ENCODE measurements at places on chromosomes 1 and 21.

DNA sequence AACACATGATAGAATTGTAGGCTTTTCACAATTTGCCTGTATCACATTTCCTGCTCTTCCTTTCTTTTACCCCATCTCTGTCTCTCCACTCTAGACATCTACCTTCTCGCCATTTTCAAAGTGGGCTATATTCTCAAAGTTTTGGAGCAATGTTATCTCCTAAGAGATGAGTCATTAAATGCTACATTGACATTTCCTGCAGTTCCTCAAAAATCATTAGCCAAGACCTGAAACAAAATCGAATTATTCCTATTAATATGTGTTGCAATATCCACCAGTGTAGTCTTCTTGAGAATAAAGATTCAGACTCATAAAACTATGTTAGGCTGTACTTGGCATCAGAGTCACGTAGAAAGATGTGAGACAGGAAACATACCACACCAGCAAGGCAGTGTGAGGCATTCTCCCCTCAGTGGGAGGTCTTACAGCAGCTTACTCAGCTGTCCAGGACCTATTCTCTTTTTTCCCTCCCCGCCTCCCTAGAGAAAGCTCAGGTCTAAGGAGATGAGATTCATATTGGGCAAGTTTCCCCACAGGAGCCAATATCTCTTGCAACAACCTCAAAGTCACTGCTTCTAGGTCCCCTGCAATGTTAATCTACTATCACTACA lies 38.8 kb downstream of the FRRS1 start:
- DNase-seq = no peak

- no peak for DNase-seq
Measured at GRCh38 chr1:240401731-240402130, 210.2 kb downstream of the GREM2 start.

- peak; percentile 18 for DNase-seq
Measured at GRCh38 chr1:25922971-25923552, 16.8 kb upstream of the STMN1 start.

GRCh38 chr1:242690849-242691609 lies 166.5 kb upstream of the PLD5 start:
- DNase-seq = no peak

- DNase-seq = no peak
Measured at GRCh38 chr1:204578867-204579664, 62.9 kb downstream of the MDM4 start.

GRCh38 chr1:165403835-165404482 lies 41.0 kb downstream of the RXRG start:
- peak; percentile 18 for DNase-seq

DNA sequence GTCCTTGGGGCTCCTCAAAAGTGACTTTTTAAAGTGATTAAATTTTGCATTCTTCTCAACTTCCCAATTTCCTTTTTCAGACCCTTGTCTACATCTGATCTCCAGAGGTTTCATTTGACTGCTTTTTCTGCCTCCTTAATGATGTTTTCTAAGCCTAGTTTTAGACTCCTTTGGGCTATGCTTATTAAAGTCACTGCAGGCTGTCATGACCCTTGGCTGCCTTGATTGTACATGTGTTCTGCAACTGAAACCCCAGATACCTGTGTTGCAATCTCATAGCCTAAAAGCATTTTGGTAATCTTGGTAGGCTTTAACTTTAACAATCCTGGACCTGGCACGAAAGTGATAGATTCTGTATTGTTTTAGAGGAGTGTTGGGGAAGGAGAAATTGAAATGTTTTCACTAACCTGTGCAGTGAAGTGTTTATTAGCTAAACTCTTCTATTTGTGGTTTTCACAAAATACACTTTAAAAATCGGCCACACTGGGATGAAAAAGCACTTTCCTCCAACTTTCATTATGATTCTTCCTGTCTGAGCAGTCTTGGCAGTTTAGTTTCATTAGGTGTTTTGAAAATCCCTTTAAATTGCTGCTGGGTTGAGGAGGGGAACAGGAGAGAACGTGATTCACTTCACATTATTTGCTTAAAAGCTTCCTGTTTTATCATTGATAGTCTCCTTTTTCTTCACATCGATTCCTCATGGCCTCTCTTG lies 4.9 kb downstream of the MACO1 start:
- DNase-seq = no peak

DNA sequence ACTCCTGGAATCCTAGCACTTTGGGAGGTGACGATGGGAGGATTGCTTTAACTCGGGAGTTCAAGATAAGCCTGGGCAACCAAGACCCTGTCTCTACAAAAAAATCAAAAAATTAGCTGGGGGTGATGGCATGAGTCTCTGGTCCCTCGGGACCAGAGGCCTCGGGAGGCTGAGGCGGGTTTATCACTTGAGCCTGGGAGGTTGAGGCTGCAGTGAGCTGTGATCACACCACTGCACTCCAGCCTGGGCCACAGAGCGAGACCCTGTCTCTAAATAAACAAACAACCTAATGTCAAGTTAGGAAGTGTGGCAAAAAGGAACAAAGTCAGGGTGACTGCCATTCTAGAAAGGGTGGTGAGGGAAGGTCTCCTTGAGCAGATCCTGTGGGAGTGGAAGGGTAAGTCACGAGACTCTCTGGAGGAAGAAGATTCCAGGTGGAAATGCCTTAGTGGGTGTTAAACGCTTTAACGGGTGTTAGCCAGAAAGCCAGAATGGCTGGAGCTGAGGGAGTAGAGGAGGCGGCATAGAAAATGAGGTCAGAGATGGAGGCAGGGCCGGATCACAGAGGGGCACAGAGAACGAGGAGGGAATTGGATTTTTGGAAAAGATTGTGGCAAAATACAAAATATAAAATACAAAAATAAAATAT lies 62.2 kb upstream of the ATP5PO start:
- DNase-seq = no peak

DNA sequence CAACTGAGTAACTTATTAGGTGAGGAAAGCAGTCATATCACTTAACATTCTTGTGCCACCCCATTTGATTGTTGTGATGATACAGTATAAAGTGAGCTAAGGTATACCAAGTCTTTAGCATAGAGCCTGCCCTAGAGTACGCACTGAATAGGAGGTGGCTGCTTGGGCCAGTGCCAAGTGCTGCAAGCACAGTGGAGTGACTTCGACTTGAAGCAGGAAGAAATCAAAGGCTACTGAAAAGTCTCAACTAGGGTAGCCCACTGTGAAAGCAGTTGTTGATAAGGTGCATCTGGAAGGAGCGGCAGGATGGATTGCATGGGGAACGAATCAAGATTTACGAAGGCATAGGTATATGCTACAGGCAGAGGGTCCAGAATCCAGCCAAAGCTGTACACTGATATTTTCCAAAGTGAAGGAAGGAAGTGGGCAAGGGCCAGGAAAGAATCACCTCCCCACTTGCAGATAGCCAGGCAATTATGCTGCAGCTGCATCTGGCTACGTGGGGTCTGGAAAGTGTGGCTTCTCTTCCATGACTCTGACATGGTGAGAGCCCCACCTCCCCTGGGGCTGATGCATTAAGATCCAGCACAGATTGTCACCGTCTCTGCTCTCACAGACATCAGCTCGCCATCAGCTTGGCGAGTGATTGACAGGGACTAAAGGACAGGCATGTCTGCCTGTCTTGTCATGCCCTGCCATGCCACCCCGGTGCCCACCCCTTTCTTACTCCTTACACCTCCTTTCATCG lies 287.0 kb upstream of the PLXNA2 start:
- no peak for DNase-seq

DNA sequence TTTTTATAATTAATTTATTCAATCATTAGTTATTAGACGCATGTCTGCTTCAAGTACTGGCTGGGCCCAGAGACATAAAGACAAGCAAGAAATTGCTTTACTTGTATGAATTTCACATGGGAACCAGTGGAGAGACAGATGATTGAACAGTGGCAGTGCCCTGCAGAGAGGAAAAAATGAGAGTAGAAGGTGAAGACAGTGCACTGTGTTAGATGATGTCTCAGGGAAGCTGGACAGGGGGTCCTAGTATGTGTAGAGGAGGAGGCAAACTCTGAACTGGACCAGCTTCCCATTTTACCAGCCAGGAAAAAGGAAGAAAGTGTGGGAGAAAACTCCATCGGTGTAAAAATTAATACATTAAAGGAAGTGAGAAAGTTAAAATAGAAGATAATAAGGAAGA lies 126.0 kb downstream of the BACH1 start:
- no peak for DNase-seq

DNA sequence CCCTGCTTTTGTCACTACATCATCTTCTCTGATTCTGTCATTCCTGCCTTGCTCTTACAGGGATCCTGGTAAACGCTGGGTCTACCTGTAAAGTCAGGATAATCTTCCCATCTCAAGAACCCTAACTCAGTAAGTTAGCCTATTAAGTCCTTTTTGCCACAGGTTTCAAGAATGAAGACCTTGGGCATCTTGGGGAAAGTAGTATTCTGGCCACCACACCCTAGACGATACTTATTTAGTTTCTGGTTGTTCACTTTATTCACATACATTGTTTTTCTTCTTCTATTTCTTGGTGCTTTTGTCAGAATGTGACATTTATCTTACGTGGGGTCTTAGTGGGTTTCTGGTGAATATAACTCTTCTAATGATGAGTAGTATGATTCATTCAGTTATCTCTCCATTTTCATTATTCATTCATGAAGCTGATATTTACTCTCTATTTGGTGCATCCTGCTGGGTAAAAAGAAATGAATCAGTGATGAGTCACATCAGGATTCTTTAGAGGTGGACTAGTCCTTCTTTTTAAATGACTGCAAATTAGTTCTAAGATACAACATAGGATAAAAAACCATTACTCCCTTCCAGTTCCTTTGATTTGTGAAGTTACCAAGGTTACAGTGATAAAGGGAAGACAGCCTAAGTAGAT lies 514.4 kb upstream of the B3GALT2 start:
- peak; percentile 9 for DNase-seq

- no peak for DNase-seq
Measured at GRCh38 chr1:87951852-87952251, 623.2 kb downstream of the LMO4 start.

DNA sequence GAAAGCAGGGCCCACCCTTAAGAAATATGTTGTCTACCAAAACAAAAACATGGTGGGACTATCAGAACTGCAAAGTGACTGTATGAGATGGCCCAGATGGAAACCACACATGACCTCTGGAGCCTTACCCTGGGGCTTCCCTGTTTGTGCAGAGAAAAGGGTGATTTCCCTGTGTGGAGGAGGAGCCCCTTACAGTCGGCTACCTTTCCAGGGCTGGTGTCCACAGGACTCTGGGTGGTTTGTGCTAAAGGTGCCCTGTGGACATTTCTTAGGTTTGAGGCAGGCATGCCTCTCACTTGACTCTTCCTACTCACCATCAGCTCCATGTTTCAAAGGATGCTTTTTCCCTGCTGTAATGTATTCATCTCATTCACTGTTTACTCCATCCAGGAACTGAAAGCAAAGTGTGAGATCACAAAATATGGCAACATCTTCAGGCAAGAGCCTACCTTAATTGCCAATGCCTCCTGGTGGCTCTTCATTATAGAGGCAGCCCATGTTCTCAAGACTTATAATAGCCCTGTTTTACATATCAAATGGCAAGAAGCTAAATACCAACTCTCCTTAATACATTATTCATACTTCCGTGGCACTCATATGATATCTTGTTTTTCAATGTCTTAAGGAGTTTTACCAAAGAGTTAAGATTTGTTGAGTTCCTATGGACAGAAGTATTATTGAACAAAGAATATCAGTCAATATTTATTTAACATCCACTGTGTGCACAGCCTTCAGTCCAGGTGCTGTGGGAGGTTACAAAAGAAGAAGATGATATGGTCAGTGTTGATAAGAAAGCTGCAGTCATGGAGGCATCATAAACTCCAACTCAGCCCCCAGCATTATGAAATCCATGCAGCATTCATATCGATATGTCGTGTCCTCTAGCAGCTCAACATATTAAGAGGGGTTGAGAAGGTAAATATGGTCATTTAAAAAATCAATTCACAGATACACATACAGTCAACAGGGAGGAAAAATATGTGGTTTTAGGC lies 15.5 kb upstream of the TFF3 start:
- no peak for DNase-seq

DNA sequence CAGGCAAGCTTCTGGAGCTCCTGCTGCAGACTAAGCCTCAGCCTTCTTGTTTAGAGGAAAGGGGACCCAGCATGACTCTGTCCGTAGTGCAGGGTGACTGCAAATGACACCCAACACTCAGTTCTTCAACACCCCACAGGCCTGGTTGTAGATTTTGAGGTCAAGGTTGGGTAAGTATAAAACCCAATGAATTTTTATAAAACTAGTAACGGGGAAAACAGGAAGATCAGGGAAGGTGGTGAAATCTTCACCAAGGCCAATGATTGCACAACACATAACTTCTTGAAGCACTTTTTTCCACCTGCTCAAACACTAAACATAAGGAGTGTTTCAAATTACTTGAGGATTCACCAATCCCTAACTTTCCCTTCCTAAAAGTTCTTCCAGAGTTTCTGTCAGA lies 89.4 kb upstream of the JAK1 start:
- DNase-seq = no peak

DNA sequence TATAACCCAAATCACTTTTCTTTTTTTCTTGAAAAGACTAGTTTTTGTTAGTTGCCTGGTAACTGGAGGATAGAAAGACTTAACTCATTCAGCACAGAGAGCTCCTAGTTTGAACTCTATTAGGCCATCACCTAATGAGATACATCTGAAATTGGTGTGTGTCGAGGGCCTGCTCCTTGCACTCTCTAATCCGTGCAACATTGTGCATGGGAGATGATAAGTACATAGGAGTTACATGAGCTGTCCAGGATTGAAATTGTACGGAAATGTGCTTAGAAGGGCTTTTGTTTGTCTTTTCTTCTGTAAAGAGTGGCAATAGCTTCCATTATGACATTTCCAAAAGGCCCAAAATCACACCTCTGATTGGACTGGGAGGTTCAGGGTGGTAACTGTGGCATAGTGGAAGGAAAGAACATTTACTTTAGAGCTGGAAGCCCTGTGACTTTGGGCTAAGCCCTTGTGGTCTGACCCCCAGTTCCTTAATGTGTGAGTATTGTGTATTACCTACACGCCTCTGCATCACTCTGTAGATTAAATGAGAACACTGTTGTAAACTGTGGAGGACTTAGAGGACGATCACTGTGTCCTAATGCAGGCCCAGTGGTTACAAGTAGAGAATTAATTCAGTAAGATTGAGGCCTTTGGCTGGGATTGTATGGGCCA lies 71.2 kb downstream of the FGGY start:
- DNase-seq = no peak

GRCh38 chr1:43985984-43986595 lies 5.3 kb upstream of the CCDC24 start:
- DNase-seq = no peak

GRCh38 chr1:60129911-60130310 lies 56.3 kb upstream of the C1orf87 start:
- no peak for DNase-seq

DNA sequence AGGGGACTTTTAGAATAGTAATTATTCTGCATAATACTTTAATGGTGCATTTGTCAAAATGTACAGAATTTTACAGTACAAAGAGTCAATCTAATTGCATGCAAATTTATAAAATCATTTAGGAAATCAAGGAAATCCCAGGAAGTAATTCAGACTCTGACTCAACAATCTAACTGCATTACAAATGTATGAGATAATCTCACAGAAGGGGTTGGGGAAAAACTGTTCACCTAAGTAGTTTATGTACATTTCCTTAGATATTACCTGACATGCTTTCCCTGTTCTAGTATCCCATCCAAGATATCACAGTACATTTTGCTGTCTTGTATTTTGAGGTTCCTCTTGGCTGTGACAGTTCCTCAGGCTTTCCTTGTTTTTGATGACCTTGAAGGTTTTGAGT lies 4.7 kb downstream of the CRB1 start:
- DNase-seq = no peak

- no peak for DNase-seq
Measured at GRCh38 chr1:54487571-54488050, 60.4 kb upstream of the ACOT11 start.
